ENCODE measurements at places on chromosomes 3 and 15.

DNA sequence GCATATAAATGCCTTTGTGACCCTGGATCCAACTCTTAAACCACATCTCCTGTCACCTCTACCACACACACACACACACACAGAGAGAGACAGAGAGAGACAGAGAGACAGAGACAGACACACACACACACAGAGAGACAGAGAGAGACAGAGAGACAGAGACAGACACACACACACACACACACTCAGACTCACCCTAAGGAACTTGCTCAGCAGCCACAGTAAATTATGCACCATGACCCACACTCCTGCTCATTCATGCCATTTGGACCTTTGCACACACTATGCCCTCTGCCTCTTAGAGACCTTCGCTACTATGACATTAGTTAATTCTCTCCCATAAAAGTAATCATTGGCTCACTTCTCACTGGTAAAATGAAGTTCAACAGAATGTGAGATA lies 275.7 kb downstream of the ADAMTSL3 start:
- DNase-seq, result no peak

- DNase-seq, result no peak
Observed at GRCh38 chr15:68808091-68808490, 12.6 kb downstream of the ANP32A start.

DNA sequence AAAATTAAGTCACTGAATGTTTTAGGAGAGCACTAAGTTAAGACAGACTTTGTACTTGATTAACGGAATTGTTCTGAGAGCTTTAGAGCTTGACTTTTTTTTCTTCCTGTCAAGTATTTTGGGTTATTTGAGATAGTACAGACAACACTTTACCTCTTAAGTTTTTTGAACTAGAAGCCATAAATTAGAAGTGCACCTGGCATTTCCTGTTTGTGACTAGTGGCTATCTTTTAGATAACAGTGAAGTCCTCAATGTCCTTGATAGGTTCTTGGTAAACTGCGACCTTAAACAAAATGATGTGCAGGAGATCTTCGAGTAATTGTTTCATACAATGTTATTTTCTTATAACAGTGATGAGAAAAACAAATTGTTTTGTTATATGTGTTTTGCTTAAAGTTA lies 213.9 kb downstream of the TP63 start:
- no peak for DNase-seq

DNA sequence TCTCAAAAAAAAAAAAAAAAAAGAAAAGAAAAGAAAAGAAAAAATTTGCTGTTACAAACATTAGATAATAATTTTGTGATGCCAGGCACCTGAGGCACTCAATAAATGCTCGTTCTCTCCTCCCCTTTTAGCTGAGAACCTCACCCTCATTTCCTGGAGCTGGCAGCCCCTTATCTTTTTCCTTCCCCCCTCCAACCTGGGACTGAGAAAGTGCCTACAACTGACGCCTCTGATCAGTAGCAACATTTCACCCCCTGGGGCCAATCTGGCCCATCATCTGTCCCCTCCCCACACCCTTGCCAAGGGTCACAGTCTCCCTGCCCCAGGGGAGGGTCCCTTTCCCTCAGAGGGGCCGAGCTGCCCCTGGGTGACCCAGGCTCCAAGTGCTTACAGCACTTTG lies 12.6 kb upstream of the RNU6-1 start:
- peak; percentile 10 for DNase-seq

- no peak for DNase-seq
Observed at GRCh38 chr3:72961752-72962151, 34.9 kb upstream of the PPP4R2 start.

DNA sequence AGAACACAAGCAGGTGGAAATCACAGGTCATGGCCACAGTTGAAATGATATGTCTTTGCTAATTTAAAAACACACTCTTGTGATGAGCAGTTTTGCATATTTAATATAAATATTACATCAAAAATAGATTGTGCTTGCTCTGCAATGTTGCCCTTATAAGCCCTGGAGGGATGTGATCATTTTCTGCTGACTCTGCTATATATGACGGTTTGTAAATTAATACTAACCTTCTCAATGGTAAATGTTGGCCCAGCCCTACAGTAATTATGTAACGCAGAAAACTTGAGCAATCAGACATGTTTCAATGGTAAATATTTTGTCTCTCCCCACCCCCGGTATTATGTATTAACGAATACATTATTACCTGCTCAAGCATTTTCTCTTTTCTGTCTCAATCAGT lies 359.5 kb upstream of the CNTN6 start:
- no peak for DNase-seq

- DNase-seq, result no peak
Observed at GRCh38 chr3:171932153-171932611, 89.0 kb downstream of the TMEM212 start.

DNA sequence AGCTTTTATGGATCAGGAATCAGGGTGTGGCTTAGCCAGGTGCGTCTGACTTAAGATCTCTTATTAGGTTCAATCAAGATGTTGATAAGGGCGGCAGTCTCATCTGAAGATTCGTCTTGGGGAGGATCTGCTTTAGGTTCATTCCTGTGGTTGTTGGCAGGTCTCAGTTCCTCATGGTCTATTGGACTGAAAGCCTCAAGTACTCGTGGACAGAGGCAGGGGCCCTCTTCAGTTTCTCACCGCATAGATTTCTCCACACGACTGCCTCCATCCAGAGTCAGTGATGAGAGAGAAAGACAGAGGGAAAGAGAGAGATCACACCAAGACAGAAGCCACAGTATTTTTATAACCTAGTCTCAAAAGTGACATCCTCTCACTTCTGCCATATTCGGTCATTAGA lies 9.4 kb downstream of the MEX3B start:
- DNase-seq, result no peak

DNA sequence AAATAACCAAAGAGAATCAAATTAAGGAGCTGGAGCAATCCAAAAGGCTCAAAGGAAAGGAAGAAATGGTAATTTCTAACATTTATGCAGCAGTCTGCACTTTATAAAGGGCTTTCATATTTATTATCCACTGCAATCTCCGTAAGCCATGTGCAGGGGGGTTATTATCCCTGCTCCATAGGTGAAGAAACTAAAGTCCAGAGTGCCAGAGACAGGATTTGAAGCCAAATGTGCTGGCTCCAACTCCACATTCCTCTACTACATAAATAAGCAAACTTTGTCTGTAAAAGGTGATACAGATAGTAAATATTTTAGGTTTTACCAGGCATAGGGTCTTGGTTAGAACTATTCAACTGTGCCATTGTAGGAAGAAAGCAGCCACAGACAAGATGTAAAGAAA lies 221.4 kb downstream of the MINAR1 start:
- no peak for DNase-seq

GRCh38 chr3:28915741-28916500 lies 364.9 kb upstream of the RBMS3 start:
- no peak for DNase-seq

- no peak for DNase-seq
Observed at GRCh38 chr3:158261371-158261991, 151.6 kb downstream of the RSRC1 start.

GRCh38 chr3:55687526-55687925 lies 200.4 kb upstream of the WNT5A start:
- no peak for DNase-seq

DNA sequence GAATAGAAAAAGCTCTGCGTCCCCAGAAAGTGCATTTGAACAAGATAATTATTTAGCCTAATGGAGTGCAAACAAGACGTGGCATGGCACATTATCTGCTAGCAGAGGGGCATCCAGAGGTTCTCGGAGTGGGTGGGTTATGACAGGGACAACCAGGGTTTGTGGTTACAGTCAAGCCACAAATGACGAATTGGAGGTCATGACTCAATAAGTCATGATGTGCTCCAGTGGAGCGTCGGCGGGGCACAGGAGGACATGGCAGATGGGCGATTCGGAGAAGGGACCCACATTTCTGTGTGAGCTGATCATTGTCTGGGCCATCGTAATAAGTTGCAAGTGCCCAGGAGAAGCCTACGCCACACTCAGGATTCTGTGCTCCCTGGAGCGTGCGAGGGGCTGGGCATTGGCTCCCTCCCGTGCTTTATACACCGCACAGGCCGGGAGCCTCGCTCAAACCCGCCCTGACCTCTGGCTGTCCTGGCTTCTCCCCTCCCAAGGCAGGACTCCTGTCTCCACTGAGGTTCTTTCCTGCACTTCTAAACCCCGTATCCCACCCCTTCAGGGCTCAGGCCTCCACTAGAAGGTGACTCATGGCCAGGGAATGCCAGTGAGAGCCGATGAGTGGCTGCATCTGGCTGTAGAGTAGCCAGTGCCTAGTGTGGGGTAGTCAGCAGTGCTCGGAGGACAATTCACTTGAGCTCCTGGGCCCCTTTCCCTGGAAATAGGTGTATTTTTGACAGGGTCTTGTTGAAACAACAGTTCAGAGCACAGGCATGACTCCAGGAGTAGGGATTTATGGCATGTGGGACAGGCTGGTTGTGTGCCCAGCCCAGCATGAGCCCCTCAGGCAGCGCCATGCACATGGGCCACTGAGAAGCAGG lies 67.4 kb downstream of the GRIP2 start:
- no peak for DNase-seq

- DNase-seq, result peak; percentile 69
Observed at GRCh38 chr15:97909291-97909891, 51.1 kb upstream of the ARRDC4 start.

DNA sequence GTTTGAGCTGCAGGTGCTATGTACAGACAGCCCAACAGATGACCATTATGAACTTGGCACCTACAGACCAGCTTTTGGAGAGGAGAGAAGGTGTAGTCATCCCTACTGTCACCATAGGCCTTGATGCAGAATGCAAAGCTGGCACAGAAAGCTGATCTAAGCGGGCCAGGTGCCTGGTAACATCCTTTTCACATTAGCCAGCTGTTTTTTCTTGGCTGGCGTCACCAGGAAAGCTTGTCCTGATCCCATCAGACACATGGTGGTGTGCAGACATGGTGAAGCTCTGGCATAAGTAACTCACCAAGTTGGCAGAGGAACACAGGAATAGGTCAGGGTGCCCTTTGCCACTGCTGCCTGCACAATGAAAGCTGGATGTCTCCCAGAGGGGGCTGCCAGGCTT lies 97.2 kb upstream of the MB21D2 start:
- no peak for DNase-seq

GRCh38 chr15:40279437-40280141 lies 3.3 kb downstream of the ANKRD63 start:
- peak; percentile 82 for DNase-seq

GRCh38 chr3:56322862-56323261 lies 145.4 kb downstream of the ERC2 start:
- DNase-seq, result no peak

DNA sequence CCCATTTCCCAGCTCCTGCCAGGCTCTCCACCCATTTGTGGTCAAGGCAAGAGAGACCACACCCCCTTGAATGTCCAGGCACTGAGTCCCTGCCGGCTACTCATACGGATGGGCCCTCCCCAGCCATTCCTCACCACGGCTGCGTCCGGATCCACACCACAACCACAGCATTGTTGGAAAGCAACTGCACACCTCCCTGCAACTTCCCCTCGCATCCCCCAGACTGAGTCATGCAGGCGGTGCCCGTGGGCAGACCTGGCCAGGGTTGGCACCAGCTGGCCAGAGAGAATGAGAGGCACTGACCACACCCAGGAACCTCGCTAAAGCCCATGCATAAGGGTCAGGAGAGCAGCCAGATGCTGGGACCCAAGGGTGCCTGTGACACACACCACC lies 30.5 kb downstream of the LOXL1 start:
- DNase-seq, result no peak

GRCh38 chr15:64361259-64361658 lies 5.3 kb upstream of the CSNK1G1 start:
- DNase-seq, result no peak

GRCh38 chr15:84752700-84753099 lies 4.3 kb downstream of the ZNF592 start:
- DNase-seq, result no peak

DNA sequence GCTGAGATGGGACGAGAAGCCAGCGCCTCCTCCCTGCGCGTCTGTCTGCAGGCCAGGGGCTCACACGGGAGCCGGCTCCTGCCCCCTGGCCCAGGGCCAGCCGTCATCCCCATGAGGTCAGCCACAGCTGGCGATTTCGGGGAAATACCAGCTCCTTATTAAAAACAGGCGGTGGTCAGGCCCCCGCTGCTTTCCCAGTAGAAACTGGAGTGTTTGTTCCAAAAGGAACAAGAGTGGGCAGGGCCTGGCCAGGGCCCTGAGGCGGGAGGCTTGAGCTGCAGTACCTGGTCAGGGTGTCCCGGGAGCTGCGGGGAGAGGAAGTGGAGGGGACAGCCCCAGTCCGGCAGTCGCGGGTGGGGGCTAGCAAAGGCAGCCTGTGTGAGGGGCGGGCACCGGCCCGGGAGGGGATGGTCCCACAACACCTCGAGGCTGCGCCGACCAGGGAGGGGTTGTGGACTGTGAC lies 17.8 kb downstream of the MYL3 start:
- no peak for DNase-seq

DNA sequence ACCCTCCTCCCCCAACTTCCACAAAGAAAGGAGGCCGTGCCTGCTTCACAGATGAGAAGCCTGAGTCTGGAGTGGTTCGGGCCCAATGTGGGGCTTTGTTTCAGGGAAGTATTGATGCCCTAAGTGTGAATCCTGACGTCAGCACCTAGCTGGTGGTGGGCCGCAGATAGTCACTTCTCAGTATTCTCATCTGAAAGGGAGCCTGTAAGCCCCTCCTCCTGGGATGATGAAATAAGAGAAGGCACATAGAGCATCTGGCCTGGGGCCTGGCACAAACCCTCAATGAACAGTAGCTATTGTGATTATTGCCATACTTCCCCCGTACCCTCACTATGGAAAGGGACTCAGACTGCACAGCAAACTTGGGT lies 24.8 kb downstream of the LINGO1 start:
- DNase-seq, result no peak

DNA sequence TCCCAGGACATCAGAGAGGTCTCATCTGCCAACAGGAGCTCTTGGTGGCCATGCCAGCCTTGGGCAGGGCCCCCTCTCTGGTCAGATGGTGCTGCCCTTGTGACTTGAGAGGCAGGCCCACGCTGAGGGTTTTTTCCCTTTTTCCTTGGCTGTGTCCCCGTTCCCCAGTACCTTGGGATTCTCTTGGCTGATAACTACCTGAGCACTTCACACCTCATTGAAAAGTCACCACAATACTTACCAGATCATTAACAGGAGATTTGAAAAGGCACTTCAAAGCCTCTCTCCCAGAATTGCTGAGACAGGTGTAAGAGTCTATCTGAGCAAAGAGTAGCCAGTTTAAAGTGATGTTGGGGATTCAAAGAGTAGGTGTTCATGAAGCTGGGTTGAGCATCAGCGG lies 15.1 kb upstream of the TMEM158 start:
- no peak for DNase-seq

DNA sequence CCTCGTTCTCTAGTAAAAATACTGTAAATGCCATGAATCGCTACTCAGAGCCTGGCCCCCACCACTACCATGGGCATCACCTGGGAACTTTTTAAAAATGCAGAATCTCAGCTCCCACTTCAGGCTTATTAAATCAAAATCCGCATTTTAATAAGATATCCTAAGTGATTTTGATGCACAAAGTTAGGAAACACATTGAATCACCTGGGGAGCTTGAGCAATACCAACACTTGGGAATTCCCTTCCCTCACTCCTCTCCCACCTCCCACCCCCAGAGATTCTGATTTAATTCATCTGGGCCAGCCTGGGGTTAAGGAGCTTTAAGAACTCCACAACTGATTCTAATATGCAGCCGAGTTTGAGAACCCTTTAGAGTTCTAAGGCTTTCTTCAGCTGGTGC lies 26.8 kb downstream of the RLBP1 start:
- no peak for DNase-seq

GRCh38 chr3:133069556-133070286 lies 31.5 kb downstream of the TMEM108 start:
- DNase-seq, result no peak

GRCh38 chr3:100019719-100020118 lies 94.6 kb downstream of the FILIP1L start:
- DNase-seq, result no peak

Measured in stimulated activated CD4-positive, alpha-beta T cell treated with anti-CD3 and anti-CD28 coated beads, Interleukin-2, amount 100 ng/mL, for 24 hours (primary cell).